ENCODE measurements at places on chromosomes 2 and 18. TPM values are rescaled to one million over a fixed set of nuclear protein-coding genes. Genes with fewer than 3 reads are reported as not detected.

DNA sequence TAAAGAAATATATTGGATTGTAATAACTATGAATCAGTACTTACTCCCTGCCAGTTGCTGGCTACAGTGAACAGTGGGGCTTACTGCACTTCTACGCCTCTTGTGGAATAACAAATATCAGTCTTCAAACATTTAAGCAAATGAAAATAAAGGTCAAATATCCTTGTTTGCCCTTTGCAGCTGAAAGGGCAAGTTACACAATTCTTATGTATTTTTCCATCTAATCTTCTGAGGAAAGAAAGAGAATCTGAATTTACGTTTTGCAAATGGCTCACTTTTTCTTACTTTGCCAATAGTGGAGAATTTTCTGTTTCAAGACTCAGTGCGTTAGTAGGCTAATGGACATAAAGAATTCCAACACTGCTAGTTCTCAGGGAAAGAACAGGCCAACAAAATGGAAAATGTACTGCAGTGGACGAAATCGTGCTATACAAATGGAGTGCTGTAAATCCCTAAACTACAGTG lies 157.2 kb upstream of the TMEM200C start:
- no peak overlapping the region for H3K4me3 ChIP-seq
- no peak overlapping the region for H3K27ac ChIP-seq
- no peaks in the 10 kb centered on the region for H3K4me1 ChIP-seq
- H3K27me3 ChIP-seq: no peaks in the 10 kb centered on the region

Gene RIT2
- total RNA-seq: not detected

Gene SIGLEC15
- total RNA-seq: not detected

Gene GALNT1
- 37.5 TPM for total RNA-seq

GRCh38 chr18:8848541-8848940 lies 143.2 kb downstream of the MTCL1 start:
- no peak overlapping the region for H3K4me3 ChIP-seq
- H3K27me3 ChIP-seq: no peaks in the 10 kb centered on the region
- H3K36me3 ChIP-seq: no peaks in the 10 kb centered on the region
- no peak overlapping the region for H3K27ac ChIP-seq
- no peak for DNase-seq
- H3K4me1 ChIP-seq: no peaks in the 10 kb centered on the region

Gene CIB4
- total RNA-seq: not detected

Gene WDR7
- total RNA-seq: 13.5 TPM
